ENCODE measurements at places on chromosomes 2 and 18. TPM values are rescaled to one million over a fixed set of nuclear protein-coding genes. Genes with fewer than 3 reads are reported as not detected.

The TAF1B gene
- total RNA-seq: 24.2 TPM

The ANKRD30B gene
- total RNA-seq: 0.24 TPM

The DUSP19 gene
- 2.4 TPM for total RNA-seq

The UGT1A4 gene
- total RNA-seq: not detected

The HOXD11 gene
- total RNA-seq: not detected

The FSIP2 gene
- total RNA-seq: 0.65 TPM

The LYG2 gene
- not detected for total RNA-seq

The PJVK gene
- total RNA-seq: 1.7 TPM

The AKAIN1 gene
- not detected for total RNA-seq

The CFAP53 gene
- 0.32 TPM for total RNA-seq

The OSR1 gene
- total RNA-seq: 95.0 TPM

The REL gene
- 8.3 TPM for total RNA-seq

The MYCN gene
- not detected for total RNA-seq

The TMEFF2 gene
- total RNA-seq: under 0.01 TPM

The TMEM178A gene
- total RNA-seq: 0.24 TPM

The GALR1 gene
- not detected for total RNA-seq

Data from hair follicle dermal papilla cell (primary cell).